ENCODE measurements at places on chromosomes 16 and 17.

DNA sequence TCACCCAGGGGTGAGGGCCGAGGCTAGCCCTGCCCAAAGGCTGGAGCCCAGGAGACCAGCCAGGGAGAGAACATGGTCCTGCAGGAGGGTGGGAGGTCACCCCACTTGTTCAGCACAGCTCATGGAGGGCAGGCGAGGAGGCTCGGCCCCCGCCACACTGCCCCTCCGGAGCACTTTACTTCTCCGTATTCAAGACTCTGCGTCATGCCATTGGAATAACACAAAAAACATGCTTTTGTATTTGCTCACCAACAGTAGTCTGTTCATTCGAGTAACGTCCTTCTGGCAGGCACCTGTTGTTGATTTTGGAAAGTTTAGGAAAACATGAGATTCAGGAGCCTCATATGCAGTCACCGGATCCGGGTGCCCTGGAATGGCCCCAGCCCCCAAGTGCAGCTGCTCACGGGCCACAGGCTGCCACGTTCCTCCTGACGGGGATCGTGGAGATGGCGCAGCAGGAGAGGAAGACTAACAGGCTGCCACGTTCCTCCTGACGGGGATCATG is 81.1 kb upstream of the DNAH17 start:
- DNase-seq: no peak

GRCh38 chr17:28763804-28764266 is 20.0 kb downstream of the TRAF4 start:
- no peak for DNase-seq

GRCh38 chr17:62857526-62857925 is 49.4 kb upstream of the MARCHF10 start:
- DNase-seq: no peak

GRCh38 chr17:49031965-49032928 is 35.1 kb downstream of the IGF2BP1 start:
- peak; percentile 55 for DNase-seq

GRCh38 chr16:10992797-10993196 is 48.4 kb downstream of the CLEC16A start:
- no peak for DNase-seq

Data from NCI-H510A (cell line).